ENCODE measurements at places on chromosomes 1 and 21. TPM values are rescaled to one million over a fixed set of nuclear protein-coding genes. Genes with fewer than 3 reads are reported as not detected.

Gene RAD54L
- 0.39 TPM for total RNA-seq

Gene PDE9A
- 3.0 TPM for total RNA-seq

Gene WNT2B
- total RNA-seq: 2.0 TPM

Gene TAS1R3
- total RNA-seq: 0.14 TPM

Gene RHBG
- 0.63 TPM for total RNA-seq

Gene ASAP3
- 17.9 TPM for total RNA-seq

Gene GBP7
- total RNA-seq: not detected

Gene ADCY10
- total RNA-seq: 0.12 TPM

Data from pancreas (tissue), 10 donors.